Stimulated activated naive B cell treated with anti-CD40 and anti-IgM and Interleukin-4, amounts not matched to agents 10 μg/mL and 1 μg/mL and 100 μg/mL, for 72 hours (primary cell): ENCODE measurements at places on chromosomes 12 and 14.
A peak's percentile ranks its signal among the peaks of the same experiment; 100 is the strongest.

DNA sequence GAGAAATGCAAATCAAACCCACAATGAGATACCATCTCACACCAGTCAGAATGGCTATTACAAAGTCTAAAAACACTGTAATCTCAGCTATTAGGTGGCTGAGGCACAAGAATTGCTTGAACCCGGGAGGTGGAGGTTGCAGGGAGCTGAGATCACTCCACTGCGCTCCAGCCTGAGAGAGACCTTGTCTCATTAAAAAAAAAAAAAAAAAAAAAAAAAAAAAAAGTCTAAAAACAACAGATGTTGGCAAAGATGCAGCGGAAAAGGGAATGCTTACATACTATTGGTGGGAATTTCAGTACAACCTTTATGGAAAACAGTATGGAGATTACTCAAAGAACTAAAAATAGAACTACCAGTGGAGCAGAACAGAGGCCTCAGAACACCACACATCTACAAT lies 19.0 kb upstream of the ATF7 start:
- DNase-seq: no peak

DNA sequence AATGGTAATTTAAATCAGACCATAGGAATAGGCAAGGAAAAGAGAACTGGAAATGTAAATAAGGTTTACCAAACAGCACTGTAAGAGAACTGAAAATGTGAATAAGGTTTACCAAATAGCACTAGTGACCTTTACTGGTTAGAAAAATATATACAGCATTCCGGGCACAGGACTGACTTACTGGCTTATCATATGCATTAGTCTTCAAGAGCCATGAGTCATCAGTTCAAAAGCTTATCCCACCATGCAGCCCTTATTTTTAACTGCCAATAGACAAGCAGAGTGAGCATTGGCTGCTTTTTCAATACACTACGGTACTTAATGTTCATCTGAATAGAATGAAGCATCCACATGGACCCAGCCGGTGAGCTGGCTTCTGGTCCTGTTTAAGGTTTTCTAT lies 13.0 kb upstream of the NELL2 start:
- no peak for DNase-seq

- DNase-seq: no peak
Measured at GRCh38 chr12:5071496-5071895, 27.8 kb downstream of the KCNA5 start.

DNA sequence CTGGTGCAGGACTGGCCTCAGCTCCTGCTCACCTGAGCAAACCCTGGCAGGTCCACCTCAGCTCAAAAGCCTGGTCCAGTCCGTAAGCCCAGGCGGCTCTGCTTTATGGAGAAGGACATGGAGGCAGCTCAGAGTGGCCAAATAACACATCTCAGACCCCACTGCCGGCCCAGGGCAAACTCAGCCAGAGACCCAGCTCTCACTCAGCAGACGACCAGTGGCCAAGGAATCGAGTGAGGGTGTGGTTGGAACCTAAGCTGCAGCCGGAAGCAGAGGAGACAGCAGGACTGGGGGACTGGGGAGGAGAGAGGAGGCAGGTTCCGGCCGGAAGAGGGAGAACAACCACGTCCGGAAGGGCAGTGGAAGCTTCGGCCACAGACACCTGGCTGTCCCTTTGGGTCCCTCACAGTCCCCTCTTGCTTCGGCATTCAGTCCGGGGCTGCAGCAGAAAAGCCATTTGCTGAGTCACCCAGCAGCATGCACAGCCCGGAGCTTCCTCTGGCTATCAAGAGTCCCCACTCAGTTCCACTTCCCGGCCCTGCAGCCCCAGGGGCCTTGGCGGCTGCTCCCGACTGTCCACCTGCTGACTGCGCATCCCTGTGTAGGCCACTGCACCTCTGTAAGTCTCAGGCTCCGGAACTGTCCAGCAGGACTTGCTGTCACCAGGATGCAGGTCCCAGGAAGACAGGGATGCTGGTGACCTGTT lies 104.0 kb downstream of the CALM1 start:
- DNase-seq: no peak

GRCh38 chr12:22691319-22691718 lies 66.3 kb downstream of the ETNK1 start:
- no peak for DNase-seq

GRCh38 chr14:61102549-61103466 lies 121.8 kb downstream of the SLC38A6 start:
- DNase-seq: no peak

DNA sequence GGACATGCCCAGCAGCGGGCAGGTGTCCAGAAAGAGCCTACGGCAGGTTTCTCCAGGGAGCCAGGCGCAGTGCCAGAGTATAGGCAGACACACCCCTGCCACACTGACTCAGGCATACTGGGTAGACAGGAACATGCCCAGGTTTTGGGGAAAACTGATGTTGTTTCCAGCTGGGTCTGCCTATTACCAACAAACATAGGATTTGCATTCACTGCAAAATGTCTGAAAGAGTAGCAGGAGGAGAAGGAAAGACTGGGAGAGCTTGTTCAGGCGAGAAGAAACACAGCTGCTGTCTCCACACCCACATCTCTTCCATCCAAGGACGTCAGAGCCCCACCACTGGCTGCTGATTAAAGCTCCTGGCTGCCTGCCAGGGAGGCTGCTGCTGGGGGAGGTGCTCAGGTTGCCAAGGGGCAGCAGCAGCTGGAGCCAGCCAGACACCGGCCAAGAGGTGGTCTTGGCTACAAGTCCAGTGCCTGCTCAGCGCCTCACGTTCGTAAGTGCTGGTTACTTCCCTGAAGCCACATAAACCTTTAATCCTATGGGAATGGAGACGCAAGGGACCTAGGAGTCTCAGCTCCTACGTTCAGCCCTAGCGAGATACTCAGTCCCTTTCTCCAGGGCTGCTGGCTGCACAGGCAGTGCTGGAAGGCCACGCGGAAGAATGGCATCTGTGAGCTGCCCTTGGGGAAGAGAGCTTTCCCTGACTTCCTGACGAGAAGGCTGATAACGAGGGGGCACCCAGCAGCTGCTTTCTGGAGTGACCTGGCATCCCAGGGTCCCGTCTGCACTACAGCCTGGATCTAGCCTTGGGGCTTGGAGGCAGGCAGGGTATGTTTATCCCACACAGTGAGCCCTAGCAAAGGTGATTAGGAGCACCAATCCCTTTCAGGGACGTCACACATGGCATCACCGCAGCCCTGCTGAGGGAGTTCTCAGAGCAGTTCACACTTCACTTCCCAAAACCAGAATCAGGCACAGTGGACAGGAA lies 58.1 kb downstream of the PLEKHG3 start:
- no peak for DNase-seq

- DNase-seq: peak; percentile 53
Measured at GRCh38 chr12:122421821-122422729, at the start of gene CLIP1. CLIP1 (minus strand) TSS chr12:122422669; CDS start chr12:122380452, 42,217 bp downstream.

DNA sequence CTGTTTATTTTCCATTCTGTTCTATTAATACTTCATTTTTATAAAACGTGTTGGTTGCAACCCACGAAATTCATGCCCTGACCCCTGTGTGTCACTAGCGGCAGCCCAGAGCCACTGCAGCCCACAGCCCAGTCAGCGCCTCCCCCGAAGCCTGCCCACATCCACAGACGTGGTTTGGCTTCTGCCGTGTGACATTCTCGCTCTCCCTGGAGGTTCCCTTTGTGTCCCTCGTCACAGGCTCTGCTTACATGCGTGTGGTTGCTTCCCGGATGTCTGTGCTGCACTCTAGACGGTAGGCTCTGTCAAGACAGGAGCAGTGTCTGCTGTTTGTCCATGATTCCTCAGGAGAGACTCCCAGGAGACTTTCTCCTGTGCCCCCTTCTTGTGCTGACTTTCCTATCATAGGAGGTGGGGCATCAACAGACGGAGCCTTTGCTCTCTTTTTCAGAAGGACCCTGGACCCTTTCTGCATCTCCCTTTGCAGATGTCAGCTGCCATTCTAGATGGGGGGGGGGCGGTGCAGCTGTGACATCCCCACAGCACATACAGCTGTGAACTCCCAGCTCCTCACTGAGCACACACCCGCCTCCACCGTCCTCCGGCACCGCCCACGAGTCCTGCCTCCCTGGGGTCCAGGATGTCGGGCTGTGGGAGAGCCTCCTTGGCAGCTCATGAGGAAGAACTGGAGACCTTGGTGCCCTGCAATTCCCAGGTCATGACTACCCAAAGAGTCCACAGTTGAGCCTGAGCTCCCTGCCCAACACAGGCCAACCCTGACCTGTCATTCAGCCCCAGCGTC lies 36.8 kb upstream of the PIWIL1 start:
- DNase-seq: no peak

GRCh38 chr14:54805445-54806322 lies 96.9 kb downstream of the GCH1 start:
- peak; percentile 63 for DNase-seq

DNA sequence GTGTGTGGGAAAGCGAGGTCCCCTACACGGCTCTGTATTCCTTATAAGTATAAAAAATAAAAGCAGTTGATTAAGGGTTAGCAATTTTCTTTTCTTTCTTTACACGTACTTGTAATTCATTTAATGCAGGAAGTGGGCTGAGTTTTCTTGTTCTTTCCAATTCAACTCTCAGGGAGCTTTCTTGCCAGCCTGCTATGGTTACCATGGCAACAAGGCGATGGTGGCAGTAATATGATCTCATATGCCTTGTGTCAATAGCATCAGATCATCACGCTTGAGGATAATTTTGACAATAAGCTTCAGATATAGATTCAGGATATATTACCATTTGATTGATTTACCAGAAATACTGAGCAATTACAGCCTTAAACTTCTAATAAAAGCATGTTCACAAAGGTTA lies 466.5 kb downstream of the APAF1 start:
- no peak for DNase-seq

- DNase-seq: no peak
Measured at GRCh38 chr12:79537675-79538074, 153.1 kb downstream of the PAWR start.

- no peak for DNase-seq
Measured at GRCh38 chr14:74975059-74975810, 19.8 kb upstream of the PGF start.

DNA sequence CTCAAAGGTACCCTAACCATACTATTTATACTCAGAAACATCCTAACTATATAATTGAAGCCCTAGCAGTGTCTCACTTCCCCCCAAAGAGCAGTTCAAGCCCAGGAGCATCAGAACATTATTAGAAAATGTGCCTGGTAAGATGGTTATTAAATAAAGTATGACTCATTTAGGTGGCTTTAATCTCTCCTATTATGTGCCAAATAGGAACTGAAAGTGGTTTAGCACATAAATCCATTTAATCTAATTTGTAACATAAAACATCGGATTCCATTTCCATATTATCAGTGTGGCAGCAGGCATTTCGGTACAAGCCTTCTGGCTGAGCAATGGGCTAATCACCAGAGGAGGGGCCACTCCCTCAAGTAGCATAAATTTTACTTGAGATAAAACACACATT lies 395.2 kb upstream of the TMTC1 start:
- DNase-seq: no peak

GRCh38 chr14:31990926-31991572 lies 86.1 kb upstream of the ARHGAP5 start:
- DNase-seq: no peak

GRCh38 chr14:64117671-64118402 lies 176.3 kb downstream of the ESR2 start:
- no peak for DNase-seq

DNA sequence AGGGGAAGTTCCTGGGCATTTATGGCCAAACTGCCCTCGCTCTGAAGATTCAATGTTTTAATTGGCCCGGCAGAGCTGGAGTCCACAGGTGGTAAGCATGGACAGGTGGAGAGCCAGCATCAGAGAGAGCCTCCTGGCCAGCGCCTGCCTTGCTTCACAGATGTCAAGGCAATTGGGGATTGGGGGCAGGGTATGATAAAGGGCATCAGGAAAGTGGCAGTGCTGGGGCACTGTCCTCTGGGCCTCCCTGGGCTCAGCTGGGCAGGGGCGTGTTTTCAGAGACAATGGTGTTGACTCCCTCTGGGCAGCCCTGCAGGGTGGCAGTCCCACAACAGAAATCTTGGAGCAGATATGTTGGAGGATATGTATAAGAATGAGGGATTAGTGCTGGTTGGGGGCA lies 237.3 kb downstream of the CACNA1C start:
- DNase-seq: no peak

DNA sequence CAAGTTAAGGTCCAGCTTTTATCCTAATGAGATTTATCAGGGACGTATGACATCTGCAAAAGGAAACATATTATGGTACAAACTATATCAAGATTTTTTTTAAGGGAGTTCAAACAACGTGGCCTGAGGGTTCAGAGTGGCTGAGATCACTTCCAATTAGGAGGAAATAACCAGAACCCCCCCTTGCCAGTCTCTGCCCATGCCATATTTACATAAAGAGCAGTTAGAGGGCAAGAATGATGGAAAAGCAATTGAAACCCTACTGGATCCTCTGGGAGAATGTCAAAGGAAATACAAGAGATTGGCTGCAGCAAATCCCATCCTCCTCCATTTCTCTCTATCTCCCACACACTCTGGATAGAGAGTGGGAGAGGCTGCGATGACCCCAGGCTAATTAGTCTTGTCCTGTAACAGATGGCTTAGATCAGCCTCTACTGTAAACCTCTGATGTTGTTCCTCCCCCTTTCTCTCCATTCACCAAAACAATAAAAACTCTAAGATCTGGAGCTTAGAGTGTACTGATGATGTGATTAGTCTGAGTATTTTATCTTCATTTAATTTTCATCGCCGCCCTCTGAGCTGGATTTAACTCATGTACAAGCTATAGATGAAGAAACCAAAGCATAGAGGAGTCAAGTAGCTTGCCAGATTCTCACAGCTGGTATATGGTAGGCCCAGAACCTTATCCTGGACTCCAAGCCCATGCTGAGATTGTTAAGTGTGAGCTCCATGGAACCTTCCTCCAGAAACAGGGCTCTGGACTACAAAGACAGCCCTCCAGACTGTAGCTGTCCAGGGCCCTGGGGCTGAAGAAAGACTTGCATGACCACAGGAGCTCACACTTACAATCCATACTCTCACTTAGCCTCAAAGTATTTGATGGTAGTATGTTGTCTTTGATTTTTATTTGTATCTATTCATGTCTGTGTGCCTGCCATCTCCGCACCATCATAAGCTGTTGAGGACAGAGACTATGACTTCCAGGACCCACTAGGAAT lies 54.1 kb upstream of the GNG2 start:
- no peak for DNase-seq

GRCh38 chr12:95963096-95963495 lies 20.0 kb downstream of the AMDHD1 start:
- DNase-seq: no peak

GRCh38 chr12:21949036-21949435 lies 7.8 kb upstream of the ABCC9 start:
- no peak for DNase-seq

DNA sequence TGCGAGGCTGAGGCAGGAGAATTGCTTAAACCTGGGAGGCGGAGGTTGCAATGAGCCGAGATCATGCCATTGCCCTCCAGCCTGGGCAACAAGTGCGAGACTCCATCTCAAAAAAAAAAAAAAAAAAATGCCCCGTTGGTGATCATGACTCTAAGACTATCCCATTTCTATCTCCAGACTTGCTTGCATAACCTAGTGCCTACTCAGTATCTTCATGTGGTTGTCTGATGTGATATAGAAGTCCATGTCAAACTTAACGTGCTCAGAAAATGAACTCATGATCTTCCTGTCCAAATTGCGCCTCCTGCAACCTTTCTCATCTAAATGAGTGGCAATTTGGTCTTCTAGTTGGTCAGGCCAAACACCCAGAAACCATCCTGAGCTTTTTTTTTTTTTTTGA lies 4.7 kb upstream of the TSFM start:
- no peak for DNase-seq
